ENCODE measurements at places on chromosomes 4 and X. TPM values are rescaled to one million over a fixed set of nuclear protein-coding genes. Genes with fewer than 3 reads are reported as not detected.

- no peak overlapping the region for H3K27ac ChIP-seq
- no peaks in the 10 kb centered on the region for H3K36me3 ChIP-seq
These were observed 128.5 kb downstream of the ZNF330 start for GRCh38 chr4:141349236-141349635.

- no peak overlapping the region for H3K4me3 ChIP-seq
- no peak for DNase-seq
- H3K4me1 ChIP-seq: no peaks in the 10 kb centered on the region
- H3K27me3 ChIP-seq: no peaks in the 10 kb centered on the region
- no peak overlapping the region for H3K27ac ChIP-seq
- no peaks in the 10 kb centered on the region for H3K36me3 ChIP-seq
These were observed 170.1 kb downstream of the WDFY3 start for GRCh38 chr4:84796394-84796793.

DNA sequence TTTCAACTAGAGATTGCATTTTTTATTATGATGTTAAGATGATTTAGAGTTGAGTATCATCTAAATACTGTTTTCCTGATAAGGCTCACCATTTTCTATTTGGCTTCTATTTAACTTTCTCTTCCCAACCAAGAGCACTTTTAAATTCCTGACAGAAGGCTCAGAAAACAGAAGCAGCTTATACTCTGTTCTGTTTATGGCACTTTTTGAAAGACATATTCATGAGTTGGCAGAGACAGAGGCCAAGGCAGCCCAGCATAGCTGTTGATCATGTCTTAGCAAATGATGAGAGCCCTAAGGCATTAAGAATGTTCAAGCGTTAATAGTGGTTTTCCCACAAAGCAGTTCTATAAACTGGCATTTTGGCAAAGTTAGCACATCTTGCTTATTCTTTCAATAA, 330.3 kb downstream of the TRAM1L1 start:
- H3K36me3 ChIP-seq: no peaks in the 10 kb centered on the region
- H3K4me1 ChIP-seq: no peaks in the 10 kb centered on the region
- H3K27ac ChIP-seq: no peak overlapping the region
- H3K4me3 ChIP-seq: no peak overlapping the region
- no peaks in the 10 kb centered on the region for H3K27me3 ChIP-seq
- DNase-seq: no peak

DNA sequence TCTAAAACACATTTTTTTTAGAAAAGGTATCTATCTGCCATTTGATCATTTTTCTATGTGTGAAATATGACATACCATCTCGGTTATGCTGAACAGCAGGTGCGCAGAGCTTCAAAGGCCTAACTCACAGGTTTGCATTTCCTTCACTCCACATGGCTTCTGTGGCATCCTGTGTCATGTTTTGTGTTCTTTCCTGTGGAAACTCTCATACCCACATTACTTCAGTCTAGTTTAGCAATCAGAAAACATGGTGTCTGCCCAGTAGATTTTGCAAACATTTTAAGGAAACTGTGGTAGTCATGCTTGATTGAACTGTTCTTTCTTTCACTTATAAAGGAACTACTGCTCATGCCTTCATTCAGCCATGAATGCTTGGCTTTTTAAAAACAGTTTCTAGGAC, 11.3 kb upstream of the ARAP2 start:
- no peaks in the 10 kb centered on the region for H3K36me3 ChIP-seq
- peak overlapping the region; percentile 94 for H3K27ac ChIP-seq
- no peaks in the 10 kb centered on the region for H3K27me3 ChIP-seq
- DNase-seq: peak; percentile 75
- peak overlapping the region; percentile 83 for H3K4me3 ChIP-seq

DNA sequence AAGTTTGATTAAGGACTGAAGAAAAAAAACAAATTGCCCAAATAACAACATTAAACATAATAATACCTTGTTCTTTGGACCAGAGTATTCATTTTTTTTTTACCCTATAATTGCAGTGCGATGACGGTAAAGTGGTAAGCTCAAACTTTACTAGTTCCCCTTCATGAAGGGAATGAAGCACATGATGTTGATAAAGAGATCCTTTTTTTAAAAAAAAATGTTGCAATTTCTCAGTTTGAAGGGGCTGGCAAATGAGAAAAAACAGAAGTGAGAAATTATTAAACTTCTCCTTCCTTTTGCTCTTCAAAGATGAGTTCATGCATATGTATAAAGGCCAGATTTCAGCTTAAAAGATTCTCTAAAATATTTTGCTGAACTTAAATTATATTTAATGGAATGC, 231.7 kb downstream of the C4orf33 start:
- no peak overlapping the region for H3K4me3 ChIP-seq
- H3K27me3 ChIP-seq: peaks cover 12% of the 10 kb centered on the region
- no peak overlapping the region for H3K27ac ChIP-seq
- no peaks in the 10 kb centered on the region for H3K36me3 ChIP-seq
- DNase-seq: no peak

DNA sequence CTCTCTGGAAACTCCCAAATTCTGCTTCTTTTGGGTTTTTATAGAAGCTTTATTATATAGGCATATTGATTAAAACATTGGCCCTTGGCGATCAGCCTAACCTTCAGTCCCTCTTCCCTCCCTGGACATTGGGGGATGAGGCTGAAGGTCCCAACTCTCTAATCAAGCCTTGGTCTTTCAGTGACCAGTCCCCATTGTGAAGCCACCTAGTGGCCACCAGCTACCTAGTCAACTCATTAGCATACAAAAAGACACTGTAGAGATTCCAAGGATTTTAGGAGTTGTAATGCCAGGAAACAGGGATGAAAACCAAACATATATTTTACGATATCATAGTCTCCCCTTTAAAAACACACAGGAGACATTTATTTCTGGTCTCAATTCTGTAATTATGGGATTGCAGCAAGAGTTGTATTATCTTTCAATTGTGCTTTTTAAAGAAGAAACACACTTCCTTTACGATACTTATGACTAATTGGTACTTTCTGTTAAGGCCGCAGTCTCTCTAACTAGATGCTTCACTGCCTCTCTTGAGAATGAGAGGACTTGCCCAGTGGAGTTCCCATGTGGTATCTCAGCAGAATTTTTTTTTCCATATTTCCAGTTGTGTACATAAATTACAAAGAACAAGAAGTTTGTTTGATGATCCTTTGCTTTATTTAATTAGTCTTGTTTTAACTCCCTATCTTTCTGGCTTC, 58.2 kb downstream of the WDR17 start:
- no peaks in the 10 kb centered on the region for H3K36me3 ChIP-seq
- no peaks in the 10 kb centered on the region for H3K4me1 ChIP-seq
- no peak for DNase-seq
- H3K27ac ChIP-seq: no peak overlapping the region
- no peaks in the 10 kb centered on the region for H3K27me3 ChIP-seq

GRCh38 chr4:23269566-23269965, 576.8 kb downstream of the GBA3 start:
- H3K36me3 ChIP-seq: no peaks in the 10 kb centered on the region
- no peaks in the 10 kb centered on the region for H3K27me3 ChIP-seq
- no peak overlapping the region for H3K27ac ChIP-seq
- no peaks in the 10 kb centered on the region for H3K4me1 ChIP-seq
- H3K4me3 ChIP-seq: no peak overlapping the region

GRCh38 chr4:16661813-16662212, 236.6 kb downstream of the LDB2 start:
- H3K4me1 ChIP-seq: no peaks in the 10 kb centered on the region
- DNase-seq: no peak
- H3K4me3 ChIP-seq: no peak overlapping the region
- H3K36me3 ChIP-seq: no peaks in the 10 kb centered on the region

DRD5 gene
- total RNA-seq: not detected

DUSP21 gene
- total RNA-seq: not detected

QDPR gene
- total RNA-seq: 21.8 TPM

NUDT9 gene
- total RNA-seq: 14.6 TPM

ZNF157 gene
- 0.31 TPM for total RNA-seq

All from natural killer cell treated with Interleukin-12 subunit alpha and Interleukin-12 subunit beta and Interleukin-15 and Interleukin-18, amount 100 ng/mL, for 72 hours (primary cell).